ENCODE measurements at places on chromosomes 3 and 15.

DNA sequence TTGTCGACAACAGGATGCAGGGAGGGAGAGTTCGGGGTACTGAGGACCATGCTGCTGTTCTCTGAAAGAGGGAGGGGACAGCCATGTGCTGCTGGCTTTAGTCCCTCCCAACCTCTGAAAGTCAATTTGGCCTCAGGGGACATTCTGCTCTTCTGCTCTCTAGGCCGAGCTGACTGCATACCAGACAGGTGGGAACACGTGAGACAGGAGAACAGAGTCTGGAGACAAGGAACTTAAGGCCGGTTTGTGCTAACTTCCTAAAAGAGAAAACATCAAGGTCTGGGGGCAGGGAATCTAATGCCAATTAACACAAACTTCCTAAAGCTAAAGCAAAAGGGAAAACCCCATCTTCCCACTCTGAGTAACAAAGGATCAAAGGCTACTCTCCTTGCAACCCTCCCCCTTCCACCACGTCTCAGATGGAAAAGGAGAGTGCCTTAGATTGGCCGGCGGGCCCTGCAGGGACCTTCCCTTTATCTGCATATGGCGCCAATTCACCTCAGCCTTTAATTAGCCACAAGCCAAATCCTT, 41.0 kb downstream of the SLCO2A1 start:
- DNase-seq, result peak; percentile 48

DNA sequence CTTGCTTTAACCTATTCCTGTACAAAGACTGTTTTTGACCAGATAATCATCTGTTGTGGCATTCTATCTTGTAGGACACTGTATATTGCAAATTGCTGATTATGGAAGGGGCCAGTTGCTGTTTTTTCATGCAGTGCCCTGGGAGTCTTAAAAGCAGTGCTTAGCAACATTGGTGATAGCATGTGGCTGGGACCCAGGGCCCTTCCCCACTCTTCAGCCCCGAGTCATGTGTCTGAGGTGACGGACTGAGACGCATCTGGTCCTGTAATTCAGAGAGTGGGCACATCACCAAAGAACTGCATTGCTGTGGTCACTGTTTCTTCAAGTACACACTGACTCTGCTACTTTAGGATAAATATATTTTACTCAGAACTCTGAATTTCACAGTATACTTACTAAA, 63.4 kb downstream of the SNRK start:
- DNase-seq, result no peak

- no peak for DNase-seq
These were observed 22.0 kb downstream of the CNOT10 start for GRCh38 chr3:32707026-32707370.

GRCh38 chr3:100637197-100637631, 27.8 kb downstream of the ADGRG7 start:
- DNase-seq, result no peak

GRCh38 chr3:83765956-83766355, 1192.8 kb upstream of the CADM2 start:
- DNase-seq, result no peak

DNA sequence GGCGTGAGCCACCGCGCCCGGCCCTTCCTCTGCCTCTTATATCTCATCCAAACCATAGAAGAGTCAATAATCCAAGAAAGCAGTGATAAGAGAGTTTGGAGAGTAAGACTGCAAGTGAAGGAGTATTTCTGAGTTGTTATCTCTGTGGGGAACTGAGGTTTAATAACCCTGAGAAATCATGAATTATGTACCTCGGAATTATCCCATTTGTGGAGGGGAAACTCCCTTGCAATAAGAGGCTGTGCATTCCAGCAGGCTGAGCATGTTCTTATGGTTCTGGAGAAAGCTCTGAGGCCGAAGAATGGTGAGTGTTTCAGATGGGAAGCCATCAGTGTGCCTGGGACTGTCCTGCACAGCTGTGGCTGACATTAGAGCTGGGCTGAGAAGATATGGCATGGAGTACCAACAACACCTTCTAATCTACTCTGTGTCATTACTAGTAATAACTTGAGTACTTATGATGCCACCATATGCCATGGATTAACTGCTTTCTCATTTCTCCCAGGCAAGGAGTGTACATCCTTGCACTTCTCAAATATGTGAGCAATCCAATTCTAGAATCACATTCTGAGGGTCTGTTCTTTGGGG, 31.4 kb upstream of the NOX5 start:
- DNase-seq, result no peak

GRCh38 chr3:49662720-49663413, 11.3 kb upstream of the APEH start:
- DNase-seq, result no peak

DNA sequence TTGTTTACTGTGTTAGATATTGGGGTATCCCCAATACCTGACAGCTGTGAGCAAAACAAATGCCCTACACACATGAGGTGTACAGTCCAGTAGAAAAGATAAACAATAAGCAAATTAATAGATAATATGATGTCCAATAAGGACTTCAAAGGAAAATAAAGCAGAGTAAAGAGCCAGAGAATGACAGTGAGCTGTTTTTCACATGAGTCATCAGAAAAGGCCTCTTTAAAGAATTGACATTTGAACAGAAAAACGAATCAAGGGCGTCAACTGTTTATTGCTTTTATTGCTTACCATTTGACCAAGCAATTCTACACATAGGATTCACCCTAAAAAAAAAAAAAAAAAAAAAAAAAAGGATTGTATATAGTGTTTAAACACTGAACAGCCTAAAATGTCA, 96.6 kb upstream of the FLNB start:
- no peak for DNase-seq

Measured in iPS-NIHi11 (cell line).